ENCODE measurements at places on chromosomes 16 and 17. TPM values are rescaled to one million over a fixed set of nuclear protein-coding genes. Genes with fewer than 3 reads are reported as not detected.

Gene CACNG5
- total RNA-seq, result not detected

Gene CHP2
- not detected for total RNA-seq

Gene ZNF778
- total RNA-seq, result 11.0 TPM

GRCh38 chr16:5653789-5654188 lies 556.2 kb upstream of the EEF2KMT start:
- DNase-seq, result no peak

DNA sequence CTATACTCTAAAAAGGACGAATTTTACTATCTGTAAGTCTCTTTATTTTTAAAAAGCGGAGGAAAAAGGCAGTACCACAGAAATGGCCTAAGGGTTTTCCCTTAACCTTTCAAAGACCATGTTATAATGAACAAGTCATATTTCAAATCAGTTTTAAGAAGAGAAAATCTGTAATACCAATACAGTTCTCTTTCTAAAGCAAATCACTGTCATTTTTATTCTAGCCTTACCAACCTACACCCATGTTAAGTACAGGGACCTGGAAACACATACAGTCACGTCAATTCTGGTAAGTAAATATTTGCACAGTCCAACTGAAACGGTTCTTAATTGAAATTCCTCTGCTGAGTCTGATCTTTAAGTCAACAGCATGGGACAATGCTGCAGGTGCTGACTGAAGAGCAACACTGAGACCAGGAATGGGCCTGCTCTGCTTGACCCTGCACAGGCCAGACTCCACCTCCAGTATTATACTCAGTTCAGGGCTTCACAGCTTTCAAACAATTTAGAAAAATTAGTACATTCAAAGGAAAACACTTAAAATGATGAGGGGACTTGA lies 20.2 kb downstream of the MBTPS1 start:
- DNase-seq, result no peak

DNA sequence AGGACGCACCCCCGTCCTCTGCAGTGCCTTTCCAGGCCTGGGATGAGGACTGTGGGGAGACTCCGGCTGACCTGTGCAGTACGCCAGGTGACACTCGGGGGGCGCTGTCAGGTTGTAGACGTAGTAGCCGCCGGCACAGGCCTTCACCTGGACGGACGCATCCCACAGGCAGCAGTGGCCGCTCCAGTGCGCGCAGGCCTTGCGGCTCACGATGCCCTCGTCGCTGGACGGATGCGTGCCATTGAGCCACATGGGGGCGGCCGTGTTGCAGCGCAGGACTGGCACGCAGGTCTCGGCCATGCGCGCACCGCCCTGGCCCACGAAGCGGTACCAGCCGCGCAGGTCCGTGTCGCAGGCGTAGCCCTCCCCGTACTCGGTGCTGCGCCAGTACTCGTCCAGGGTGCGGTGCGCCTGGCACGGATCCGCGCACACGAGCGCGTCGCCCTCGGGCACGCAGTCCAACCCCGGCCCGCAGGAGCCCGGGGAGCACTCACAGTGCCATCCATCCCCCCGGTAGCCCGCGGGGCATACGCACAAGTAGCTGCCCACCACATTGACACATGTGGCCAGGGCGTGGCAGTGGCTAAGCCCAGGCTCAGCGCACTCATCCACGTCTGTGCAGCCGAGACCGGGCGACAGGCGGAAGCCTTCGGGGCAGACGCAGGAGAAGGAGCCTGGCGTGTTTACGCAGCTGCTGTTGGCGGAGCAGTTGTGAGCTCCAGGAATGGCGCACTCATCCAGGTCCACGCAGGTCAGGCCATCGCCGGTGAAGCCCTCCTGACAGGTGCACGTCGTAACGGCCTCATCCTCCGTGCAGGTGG lies 3.9 kb downstream of the UMOD start:
- DNase-seq, result no peak

Gene ACSM3
- total RNA-seq, result 1.6 TPM

Gene CDYL2
- total RNA-seq, result 4.8 TPM

GRCh38 chr16:4839942-4840341 lies 7.1 kb downstream of the GLYR1 start:
- no peak for DNase-seq

- no peak for DNase-seq
Measured at GRCh38 chr16:15993541-15993940, 44.1 kb downstream of the ABCC1 start.

DNA sequence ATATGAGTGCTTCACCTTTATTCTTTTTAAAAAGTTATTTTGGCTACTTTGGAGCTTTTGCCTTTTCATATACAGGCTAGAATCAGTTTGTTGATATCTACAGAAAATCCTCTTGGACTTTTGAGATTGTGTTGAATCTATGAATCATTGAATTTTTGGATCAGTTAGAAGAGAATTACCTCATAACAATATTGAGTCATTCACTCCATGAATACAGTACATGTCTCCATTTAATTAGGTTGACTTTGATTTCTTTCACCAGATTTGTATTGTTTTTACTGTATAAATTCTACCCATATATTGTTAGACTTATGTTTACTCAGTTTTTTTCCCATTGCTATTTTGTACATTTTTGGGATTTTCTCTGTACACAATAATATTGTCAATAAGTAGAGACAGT lies 54.4 kb downstream of the TAOK1 start:
- no peak for DNase-seq

GRCh38 chr17:40373324-40373723 lies 8.8 kb upstream of the GJD3 start:
- DNase-seq, result no peak

Gene NHLRC4
- 0.43 TPM for total RNA-seq

GRCh38 chr16:57815987-57816745 lies 13.9 kb upstream of the KIFC3 start:
- DNase-seq, result peak; percentile 91

Gene PYY
- 0.17 TPM for total RNA-seq

DNA sequence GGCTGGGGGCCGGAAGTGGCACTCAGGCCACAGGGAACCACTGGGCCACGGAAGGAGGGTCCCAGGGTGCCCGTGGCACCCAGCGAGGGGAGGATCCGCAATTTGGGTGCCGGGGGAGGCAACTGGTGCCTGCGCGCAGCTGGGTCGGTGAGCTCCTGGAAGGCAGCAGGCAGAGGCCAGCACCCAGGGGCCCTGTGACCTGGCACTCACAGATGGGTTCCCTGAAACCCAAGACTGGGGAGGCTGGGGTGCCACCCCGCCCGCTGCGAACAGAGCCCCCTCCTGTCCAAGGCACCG lies 663 bp downstream of the SSTR5 start:
- DNase-seq, result no peak

GRCh38 chr17:9006175-9006767 lies 15.0 kb upstream of the NTN1 start:
- DNase-seq, result no peak

GRCh38 chr16:31087971-31088370 lies 772 bp downstream of the PRSS53 start:
- DNase-seq, result no peak

DNA sequence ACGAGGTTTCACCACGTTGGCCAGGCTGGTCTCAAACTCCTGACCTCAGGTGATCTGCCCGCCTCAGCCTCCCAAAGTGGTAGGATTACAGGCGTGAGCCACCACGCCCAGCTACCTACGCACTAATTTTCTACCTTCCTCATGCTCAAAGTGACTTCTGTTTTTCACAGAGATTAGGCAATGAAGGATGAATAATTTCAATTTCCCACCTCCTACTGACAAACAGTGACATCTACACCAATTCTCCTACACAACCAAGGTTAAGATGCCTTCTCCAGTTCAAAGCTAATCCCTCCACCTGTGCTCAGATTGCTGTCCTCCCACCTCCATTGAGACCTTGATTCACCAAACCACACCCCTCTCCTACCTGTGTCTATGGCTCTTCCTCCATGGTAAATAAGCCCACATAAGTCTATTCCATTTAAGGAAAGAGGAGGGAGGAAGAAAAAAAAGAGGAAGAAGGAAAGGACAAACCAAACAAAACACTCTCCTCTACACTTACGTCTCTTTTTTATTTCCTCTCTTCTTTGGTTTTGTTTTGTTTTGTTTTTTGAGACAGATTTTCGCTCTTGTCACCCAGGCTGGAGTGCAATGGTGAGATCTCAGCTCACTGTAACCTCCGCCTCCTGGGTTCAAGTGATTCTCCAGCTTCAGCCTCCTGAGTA lies 5.5 kb upstream of the MED11 start:
- no peak for DNase-seq

DNA sequence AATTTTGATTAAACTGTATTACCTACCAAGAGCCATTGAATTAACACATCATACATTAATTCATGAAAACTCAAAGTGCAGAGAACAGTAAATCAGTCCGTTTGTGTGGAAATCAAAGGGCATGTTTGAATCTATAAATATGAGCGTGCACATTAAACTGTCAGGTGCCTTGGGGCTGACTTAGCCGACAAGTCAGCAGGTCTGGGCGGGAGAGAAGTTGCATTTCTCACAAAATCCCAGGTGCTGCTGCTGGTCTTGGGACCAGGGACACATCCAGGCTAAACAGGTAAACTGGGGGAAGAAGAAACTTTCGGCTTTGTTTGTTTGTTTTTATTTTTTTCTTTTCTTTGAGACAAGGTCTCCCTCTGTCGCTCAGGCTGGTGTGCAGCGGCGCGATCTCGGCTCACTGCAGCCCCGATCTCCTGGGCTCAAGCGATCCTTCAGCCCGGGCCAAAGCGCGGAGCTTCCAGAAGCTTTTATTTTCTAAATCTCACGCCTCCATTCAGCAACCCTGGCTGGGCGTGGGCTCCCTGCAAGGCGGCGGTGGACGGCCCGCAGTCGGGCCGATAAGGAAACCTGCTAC lies 213.9 kb downstream of the MRTFB start:
- DNase-seq, result peak; percentile 34

DNA sequence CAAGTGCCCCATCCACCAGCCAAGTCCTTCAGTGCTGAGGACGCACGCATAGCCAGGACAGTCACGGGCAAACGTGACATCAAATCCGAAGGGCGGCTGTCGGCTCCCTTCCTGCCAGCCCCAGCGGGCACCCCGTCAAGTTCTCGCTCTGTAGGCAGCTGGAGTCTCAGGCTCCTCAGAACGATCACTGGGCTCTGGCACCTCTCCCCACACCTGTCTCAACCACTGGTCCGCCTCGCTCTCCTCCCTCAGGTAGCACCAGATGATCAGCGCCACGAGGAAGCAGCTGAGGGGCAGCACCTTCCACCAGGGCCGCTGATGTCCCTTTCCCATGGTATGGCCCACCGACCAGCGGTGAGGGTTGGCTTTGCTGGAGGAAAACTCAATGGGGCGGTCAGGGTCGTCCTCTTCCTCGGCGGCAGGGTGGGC lies 422 bp downstream of the UQCC4 start:
- no peak for DNase-seq

Gene KRT36
- total RNA-seq, result not detected

GRCh38 chr17:29143894-29144293 lies 36.3 kb downstream of the MYO18A start:
- peak; percentile 34 for DNase-seq

GRCh38 chr16:48537909-48538745 lies 71.9 kb downstream of the N4BP1 start:
- no peak for DNase-seq

DNA sequence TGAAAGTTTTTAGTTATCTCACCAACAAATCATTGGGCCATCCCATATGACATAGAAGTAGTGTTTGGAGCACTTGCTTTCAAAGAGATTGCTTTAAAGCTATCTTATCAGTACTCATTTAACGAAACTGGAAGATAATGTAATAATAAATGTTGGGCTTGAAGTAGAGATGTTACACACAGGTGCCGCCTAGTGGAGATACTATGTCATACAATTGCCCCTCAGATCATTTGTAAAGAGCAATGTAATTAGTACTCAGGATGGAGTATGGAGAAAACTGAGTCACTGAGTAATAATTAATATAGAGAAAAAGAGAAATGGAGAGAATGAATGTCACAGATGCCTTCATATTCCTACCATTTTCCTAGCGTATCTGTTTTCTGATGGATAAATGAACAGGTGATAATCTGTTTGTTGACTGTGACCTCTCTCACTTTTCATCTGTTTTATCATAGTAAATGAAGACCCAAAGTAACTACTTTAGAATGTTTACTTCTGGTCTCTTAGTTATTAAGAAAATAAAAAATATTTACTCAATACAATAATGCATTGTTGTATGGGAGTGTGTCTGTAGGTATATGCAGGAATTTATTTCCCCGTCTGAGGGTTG lies 80.4 kb downstream of the EFCAB5 start:
- DNase-seq, result peak; percentile 35

DNA sequence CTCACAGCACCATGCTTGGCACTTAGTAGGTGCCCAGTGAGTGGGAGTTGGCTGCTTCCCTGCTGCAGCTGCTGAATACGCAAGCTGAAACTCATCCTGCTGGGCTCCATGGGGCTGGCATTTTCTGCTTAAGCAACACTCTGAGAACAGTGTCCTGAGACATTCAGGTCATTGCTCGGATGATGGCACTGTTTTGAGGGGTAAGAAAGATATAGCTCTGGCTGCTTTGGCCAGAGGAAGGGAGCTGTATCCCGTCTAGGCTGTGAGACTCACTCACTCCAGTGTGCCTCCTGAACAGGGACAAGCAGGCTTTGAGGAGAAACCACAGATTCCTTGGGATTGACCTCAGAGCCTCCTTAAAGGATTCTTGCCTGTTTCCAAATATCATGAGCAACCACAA lies 120.5 kb downstream of the CLEC16A start:
- DNase-seq, result no peak

Gene ADAMTS18
- 0.21 TPM for total RNA-seq

DNA sequence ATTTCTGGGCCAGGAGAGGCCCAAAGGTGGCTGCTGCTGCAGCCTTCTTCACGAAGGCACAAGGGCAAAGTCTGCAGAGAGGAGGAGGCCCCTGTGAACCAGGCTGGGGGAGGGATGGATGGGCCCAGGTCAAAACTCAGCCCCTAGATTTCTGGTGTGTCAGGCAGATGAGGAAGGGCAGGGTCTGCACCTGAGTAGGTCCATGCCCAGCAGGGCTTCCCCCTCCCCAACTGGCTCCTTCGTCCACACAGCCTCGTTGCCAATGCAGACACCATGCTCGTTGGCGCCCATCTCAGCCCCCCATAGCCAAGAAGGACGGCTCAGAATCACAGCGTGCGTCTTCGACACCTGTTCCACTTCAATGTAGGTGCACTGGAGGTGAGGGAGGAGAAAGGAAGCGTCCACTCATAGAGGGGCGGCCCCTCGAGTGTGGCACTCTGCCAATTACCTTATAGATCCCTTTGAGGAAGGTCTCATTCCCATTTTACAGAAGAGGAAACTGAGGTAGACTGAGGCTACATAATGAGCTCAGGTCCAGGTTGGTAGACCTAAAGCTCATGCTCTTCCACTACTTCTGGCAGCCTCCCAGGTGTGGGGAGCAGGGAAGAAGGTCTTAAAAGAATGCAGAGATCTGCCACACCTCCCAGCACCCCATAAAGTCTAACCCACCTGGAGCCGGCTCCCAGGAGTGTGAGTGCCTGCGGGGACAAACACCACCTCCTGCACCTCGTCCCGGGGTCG lies 902 bp downstream of the SCRN2 start:
- no peak for DNase-seq

Gene TTYH2
- total RNA-seq, result 3.0 TPM

Gene KCNH6
- total RNA-seq, result not detected

Gene MMP15
- total RNA-seq, result 1.6 TPM

Gene CDH13
- 0.51 TPM for total RNA-seq

DNA sequence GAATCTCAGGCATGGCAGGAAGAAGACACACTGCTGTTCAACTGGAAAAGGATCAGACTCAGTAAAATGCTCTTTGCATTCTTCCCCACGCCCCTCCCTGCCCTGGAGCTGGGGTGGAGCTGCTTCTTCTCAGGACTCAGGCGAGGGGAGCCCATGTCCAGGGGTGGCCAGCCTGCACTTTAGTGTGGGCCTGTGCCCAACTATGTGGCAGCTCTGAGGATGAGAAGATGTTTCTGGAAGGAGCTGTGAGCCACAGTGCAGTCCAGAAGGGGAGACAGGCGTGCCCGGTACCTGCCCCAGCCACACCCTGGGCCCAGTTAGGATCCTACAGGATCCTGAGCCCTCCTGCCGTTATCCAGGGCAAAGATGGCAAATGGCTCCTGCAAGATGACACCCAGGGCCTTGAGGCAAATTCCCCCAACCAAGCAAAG lies 120.3 kb downstream of the ANKRD11 start:
- DNase-seq, result no peak

Gene SALL1
- total RNA-seq, result 6.4 TPM

Measured in H4 (cell line).